ENCODE measurements at places on chromosomes 12 and 14.

DNA sequence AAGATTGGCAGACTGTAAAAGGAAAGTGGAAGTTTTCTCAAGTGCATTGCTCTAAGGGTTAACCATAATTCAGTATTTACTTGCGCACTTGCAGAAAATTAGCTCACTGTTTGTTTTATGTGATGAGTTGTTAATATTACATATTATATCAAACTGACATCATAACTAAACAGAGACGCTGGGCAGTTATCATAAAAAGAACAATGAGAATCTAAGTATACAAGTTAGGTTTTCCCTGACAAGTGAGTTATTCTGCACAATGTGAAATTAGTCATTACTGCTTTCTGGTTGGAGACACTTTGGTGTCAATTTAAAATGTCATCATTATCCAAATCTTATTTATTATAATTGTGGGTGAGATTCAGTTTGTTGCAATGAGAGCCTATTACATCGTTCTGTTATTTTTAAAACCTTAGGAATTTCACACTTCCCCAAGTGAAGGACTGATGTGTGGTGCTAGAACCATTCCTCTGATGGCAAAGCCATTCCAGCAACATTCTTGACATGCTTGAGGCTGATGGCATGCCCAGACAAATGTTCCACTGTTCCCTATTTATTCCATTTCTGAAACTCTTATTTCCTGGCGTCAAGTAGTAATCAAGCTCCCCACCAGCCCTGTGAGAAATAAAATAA, 90.1 kb upstream of the FLRT2 start:
- DNase-seq = no peak

- no peak for DNase-seq
Measured at GRCh38 chr12:46960681-46961080, 118.7 kb upstream of the PCED1B start.

GRCh38 chr12:24767016-24767415, 181.9 kb downstream of the BCAT1 start:
- no peak for DNase-seq

DNA sequence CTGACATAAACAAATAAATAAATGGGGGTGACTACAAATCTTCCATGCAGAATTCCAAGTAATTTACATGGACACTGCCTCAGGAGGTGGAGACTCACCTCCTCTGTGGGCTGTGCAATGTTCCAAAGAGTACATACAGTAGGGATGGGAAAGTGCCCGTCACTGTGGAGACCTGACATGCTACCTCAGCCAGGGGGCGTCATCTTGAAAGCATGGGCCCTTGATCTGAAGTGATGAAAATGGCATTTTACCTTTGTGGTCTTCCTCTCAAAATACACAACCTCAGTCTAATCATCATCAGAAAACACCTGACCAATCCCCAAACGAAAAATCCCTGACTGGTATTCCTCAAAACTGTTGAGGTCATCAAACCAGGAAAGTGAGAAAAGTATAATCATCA, 48.4 kb downstream of the ANAPC7 start:
- no peak for DNase-seq

GRCh38 chr12:11171969-11172675, 1.1 kb downstream of the SMIM10L1 start:
- DNase-seq = no peak

DNA sequence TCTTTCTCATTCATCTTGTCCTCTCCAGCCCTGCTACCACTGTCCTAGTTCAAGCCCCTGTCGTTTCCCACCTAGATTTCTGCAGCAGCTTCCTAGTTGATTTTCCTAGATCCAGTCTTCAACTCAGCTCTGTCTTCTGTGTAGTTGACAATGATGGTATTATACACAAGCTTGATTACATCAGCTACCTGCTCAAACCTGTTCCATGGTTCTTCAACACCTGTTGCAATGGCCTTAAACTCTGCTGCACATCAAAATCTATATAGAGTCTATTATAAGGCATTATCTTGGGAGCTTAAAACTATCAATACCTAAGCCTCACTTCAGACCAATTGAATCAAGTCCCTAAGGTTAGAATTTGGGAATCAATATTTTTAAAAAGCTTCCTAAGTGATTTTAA, 71.7 kb upstream of the PELI2 start:
- no peak for DNase-seq

DNA sequence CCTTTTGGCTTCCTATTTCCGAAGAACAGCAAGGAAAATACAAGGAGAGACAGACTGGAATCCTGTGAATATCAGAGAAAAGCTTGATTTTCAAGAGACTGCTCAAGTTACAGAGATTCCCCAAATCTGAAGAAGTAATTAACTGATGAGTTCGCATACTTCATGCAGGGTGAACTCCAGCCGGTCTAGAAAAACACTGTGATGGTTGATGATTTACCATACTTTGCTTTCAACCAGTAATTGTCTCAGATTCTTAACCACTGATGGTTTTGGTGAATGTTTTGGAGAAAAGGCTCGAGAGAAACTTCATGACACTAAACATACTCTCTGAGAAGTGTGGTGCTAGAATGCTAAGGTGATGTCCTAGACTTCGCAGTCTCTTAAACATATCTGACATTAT, 4.4 kb upstream of the PLXNC1 start:
- no peak for DNase-seq

DNA sequence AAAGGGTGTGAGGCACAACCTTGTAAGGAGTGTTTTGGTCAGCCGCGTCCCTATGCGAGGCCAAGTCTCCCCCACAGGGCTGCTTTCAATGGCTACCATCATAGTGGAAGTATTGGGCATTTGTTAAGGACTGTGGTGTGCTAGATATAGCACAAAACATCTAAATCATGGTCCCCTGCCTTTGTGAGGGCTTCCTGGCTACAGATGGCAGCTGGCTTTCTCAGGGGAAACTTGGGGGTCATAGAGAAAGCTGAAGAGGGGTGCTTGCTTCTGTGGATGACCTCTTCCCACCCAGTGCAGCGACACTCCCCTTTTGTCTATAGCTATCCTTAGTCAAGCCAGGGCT, 315.8 kb downstream of the ZFP36L1 start:
- DNase-seq = no peak

DNA sequence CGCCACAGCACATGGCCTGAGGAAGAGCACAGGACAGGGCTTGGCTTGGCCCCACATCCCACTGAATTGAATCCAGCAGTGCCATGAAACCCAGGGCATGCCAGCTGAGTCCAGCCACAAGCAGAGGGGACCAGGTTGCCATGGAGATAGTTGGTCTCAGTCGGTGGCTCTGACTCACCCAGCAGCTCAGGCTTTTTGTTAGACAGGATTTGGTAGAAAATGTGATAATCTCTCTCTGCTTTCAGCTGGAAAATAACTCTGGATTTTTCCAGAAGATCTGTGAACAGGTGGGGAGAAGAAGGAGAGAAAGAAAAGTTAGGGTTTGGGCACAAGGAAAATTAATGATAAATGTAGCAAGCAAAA, 4.8 kb downstream of the MYH7 start:
- no peak for DNase-seq
